ENCODE measurements at places on chromosomes 6 and 20.
A peak's percentile ranks its signal among the peaks of the same experiment; 100 is the strongest.

DNA sequence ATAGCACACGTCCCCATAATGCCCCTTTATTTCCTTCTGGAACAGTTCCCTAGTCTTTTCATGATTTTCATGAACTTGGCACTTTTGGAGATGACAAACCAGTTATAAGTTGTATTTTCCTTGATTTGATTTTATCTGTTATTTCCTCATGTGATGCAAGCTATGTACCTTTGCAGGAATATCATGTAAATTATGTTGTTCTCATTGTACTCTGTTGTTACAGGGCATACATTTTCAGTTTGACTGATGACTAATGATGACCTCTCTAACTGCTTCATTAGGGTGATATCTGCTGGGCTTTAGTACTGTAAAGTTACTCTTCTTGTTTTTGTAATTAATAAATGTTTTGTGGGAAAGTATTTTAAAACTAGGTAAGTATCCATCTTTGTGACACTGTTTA lies 147.3 kb downstream of the ZFAND3 start:
- no peak for DNase-seq

- no peak for DNase-seq
These were observed 24.6 kb downstream of the DSTN start for GRCh38 chr20:17594443-17594842.

DNA sequence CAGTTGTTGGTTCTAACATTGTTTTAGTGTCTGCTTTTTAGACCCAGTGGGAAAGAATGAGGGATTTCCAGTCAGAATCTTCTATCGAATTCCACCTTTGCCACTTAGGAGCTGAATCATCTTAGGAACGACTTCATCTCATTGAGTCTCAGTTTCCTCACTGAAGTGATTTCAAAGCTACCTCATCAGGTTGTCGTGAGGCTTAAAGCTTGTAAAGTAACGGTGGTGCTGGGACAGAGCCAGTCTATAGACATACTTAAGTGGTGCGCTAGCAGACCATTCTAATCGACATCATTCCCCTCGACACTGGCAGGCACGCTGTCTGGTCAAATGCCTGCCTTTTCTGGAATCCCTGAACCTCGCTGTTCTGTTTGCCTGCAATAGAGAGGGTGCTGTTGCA lies 55.5 kb downstream of the TMEM170B start:
- DNase-seq = no peak

DNA sequence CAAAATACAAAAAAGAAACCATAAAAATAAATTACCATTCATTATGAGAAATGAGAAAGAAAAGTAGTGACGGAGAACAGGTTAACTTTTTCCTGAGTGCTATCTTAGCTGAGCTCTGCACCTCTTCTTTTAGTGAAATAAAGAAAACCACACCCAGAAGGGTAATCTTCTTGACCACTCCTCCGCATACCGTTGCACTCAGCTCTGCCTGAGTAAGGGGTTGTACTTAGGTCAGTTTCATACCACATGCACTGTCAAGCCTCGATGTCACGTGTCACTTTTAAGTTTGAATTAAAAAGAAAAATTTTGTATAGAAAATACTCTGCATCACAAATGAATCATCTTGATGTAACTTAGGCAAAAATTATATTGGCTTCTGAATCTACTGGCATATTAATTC lies 2.8 kb downstream of the EZR start:
- DNase-seq = no peak

GRCh38 chr20:47561180-47561579 lies 59.5 kb downstream of the NCOA3 start:
- DNase-seq = no peak

DNA sequence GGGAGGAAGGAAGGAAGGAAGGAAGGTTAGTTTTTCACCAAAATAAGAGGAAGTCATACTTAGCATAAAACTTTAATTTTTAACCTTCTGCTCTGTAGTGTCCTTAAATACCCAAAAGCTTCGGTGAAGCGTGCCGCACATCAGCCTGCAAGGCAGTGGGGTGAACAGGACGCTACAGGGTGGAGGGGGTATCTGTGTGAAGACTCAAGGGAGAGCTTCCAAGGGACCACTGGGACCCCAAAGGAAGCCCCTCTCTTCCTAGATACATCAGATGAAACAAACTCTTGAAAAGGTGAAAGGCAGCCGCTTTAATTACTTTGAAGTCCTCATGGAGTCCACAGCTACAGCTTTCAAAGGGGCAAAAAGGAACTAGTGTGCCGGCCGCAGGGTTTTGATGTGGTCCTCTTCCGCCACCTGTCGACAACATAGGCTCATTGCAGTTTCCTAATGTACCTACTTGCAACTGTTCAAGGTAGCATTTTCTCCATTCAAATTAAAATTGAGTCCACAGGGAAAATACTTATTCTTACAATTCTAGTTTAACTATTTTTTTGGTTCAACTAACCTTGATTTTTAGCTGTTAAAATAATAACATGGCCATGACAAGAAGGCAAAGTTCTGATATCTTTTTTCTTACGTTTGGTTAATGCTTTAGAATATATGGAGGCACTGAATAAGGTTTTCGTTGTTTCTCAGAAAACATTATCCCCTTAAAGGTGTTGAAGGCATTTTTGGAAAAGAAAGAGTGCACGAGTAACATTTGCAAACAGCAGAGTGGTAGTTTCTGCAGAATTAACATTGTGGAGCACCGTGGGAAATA lies 135.0 kb upstream of the RIPOR2 start:
- DNase-seq = peak; percentile 49

GRCh38 chr6:166005401-166005943 lies 162.2 kb downstream of the TBXT start:
- no peak for DNase-seq

DNA sequence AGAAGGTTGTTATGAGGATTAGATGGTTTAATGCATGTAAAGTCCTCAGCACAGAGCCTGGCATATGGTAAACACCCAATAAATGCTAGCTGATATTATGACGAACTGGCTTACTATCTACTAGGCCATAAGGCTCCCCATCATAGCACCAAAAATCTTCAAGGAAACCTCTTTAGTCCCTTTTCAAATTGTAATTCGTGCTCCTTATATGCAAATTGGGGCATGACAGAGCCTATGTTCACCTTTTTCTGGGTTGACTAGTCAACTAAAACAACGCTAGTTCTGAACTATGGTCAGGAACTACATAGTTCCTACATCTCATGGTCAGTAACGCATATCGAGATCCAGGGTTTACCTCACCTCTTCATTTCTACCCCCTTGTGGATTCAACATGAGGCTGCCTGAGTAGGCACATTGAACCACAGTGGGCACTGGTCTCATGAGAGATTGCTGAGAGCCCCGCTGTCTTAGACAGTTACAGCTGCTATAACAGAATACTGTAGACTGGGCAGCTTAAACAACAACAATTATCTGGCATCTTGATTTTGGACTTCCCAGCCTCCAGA lies 97.2 kb upstream of the TNFAIP3 start:
- DNase-seq = no peak

DNA sequence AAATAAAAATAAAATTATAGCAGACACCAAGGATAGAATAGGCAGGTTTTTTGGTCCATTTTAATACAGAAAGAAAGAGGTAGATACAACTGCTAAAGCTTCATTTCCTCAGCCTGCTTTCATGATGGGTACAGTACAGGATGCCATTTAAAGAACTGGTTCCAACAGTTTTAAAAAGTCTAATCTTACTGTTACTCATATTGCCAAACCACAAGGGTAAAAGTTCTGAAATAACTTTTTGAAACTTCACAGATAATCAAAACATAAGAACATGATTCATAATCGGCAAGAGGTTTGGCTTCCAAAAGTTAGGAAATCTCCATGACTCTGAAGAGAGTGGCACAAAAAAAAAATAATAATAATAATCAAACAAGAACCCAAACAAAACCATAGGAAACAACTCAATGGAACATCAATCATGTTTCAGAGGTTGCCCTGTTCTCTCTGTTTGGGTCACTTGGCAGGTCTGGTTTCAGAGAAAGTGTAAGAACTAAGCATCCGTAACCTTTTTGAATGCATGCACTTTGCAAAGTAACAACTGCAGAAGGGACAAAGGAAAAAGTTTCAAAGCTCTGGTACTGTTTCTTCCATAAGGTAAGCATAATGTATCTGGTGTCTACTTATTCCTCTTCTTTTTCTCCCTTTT lies 79.7 kb downstream of the SMLR1 start:
- DNase-seq = peak; percentile 37

- no peak for DNase-seq
These were observed 187.6 kb downstream of the EPM2A start for GRCh38 chr6:145547594-145548335.

DNA sequence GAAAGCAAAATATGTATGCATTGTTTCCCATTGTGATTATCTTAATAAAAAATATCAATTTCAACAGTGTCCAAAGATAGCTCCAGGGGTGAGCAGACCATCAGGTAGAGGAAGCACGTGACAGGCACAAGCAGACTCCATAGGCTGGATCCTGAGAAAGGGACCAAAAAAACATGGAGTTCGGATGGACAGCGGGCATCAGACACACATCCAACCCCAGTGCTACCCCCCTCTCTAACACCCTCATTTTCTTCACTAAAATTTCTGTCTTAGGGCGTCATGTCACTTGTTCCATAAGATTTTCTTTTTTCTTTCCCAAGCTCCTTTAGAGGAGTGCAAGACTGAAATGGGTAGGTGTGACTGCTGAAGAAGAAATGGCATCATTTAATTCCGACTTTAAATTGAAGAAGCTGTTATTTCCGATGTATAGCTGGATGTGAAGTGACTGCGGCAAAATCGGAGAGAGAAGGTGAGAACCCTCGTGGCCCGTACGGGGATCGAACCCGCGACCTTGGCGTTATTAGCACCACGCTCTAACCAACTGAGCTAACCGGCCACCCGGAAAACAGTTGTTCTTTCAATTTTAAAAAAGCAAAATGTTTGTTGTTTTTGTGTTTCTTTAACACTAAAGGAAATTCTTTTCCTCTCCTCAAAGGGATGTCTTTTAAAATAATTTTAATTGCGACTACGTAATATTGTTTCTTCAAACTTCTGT lies 10.3 kb upstream of the PRSS16 start:
- no peak for DNase-seq

- no peak for DNase-seq
These were observed 95.5 kb downstream of the ARHGAP18 start for GRCh38 chr6:129614464-129614863.

GRCh38 chr20:31869942-31870725 lies at the start of the genes DUSP15 and TTLL9:
TSS of gene DUSP15 (minus strand) at chr20:31870527. CDS start at chr20:31870337, 190 bp downstream.
TSS of gene TTLL9 (plus strand) at chr20:31870634. CDS start at chr20:31871127, 493 bp downstream.
- no peak for DNase-seq

- DNase-seq = no peak
These were observed 531.0 kb downstream of the EPM2A start for GRCh38 chr6:145204301-145204700.

- DNase-seq = peak; percentile 18
These were observed 36.1 kb upstream of the NOL4L start for GRCh38 chr20:32621071-32621890.

- DNase-seq = no peak
These were observed 406.7 kb downstream of the CD83 start for GRCh38 chr6:14524319-14524718.

GRCh38 chr6:157536223-157536545 lies 155.2 kb downstream of the ZDHHC14 start:
- DNase-seq = no peak

- DNase-seq = no peak
These were observed 216.1 kb upstream of the MYLIP start for GRCh38 chr6:15912505-15913400.

DNA sequence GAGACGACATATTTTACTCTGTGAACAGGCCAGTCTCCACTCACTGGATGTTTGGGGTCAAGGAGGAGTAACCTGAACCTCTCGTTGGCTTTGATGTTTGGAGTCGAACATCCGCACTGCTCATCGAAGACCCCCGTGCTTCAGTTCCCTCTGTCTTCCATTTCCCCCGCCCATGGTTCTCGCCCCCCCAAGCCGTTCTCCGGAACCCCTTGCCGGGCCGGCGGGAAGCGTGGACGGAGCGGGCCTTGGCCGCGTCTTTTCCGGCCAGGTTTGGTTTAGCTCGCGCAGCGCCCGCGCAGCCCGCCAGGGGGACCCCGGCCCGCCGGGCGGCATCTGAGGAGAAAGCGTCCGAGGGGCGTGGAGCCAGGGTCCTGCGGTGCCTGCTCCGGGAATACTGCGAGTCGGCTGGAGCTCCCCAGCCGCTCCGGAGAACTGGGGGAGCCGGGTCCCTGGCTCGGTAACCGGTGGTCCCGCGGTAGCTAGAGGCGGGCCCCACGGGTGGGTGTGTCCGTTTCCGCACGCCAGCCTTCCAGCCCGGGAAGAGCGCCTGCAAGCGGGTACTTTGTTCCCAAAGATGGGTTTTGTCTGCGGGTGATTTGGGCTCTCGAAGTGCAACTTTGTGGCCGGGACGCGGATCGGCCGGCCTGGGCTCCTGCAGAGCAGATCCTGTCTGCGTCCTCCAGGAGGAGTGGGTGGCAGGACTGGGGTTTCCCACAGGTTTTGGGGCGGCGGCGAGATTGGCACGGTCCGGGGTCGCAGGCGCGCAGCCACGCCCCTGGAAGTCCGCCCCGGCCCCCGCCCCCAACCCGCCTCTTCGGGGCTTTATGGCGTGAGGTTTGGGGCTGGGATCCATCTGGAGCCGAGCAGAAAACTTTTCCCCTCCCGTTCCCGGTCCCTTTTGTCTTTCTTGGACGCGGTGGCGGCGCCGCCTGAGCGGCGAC lies at the start of gene TMEM200A:
TMEM200A (plus strand) TSS at position 852 of the 941 bp plus-strand sequence. CDS start 74,406 bp downstream, outside the sequence.
- DNase-seq = no peak

DNA sequence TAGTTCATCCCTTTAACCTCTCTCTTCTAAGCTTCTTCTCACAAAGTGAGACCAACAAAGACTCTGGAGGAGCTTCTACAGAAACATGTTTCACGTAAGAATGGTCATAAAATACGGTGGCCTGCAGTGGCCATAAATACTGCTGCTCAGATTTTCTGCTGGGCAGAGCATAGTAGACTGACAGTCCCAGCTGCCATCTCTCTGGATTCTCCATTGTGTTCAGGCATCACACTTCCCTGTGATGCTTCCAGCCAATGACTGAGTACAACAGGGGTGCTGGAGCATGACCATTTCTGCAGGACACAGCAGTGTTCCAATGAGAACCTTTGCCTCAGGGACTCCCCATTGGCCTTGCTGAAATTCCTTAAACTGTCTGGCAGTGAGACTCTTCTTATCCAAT lies 392.6 kb downstream of the MMUT start:
- no peak for DNase-seq

DNA sequence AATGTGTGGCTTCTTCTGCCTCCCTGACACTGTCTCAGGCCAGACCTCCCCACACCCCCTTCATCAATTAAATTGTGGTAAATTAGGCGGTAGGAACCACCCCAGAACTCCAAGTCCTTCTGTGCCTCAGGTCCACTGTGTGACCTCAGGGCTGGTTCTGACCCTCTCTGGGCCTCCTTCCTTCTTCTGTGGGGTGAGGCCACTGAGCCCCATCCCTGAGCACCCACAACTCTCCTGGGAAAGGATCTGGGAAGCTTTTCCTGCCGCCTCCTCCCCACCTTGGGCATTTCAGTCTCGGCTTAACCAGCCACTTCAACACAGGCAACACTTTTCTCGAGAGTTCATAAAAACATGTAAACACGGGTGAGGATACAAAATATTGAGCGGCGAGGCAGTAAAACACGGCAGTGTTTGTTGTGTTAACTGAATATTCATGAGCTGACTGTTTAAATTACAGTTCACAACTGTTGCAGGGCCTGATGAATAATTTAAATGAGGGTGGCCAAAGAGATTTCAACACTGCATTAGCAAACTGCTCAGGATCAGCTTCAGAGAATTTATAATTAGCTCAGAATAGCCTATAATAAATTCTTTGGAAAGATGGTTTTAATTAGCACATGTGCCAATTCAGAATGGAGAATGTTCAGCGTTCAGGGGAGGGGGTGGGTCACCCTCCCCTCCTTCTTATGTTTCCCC lies 112.1 kb downstream of the TOX2 start:
- DNase-seq = no peak

Data from HS-5 (cell line).